ENCODE measurements at places on chromosomes 2 and 18. TPM values are rescaled to one million over a fixed set of nuclear protein-coding genes. Genes with fewer than 3 reads are reported as not detected.

Gene ARHGAP15
- 182 TPM for total RNA-seq

Gene FAM110C
- 6.6 TPM for total RNA-seq

Gene GALR1
- not detected for total RNA-seq

Gene LAMA1
- not detected for total RNA-seq

Gene TXNDC2
- total RNA-seq, result not detected

Gene PLB1
- 0.98 TPM for total RNA-seq

Gene LHCGR
- not detected for total RNA-seq

Gene RGPD3
- 0.32 TPM for total RNA-seq

Gene CREG2
- total RNA-seq, result 0.24 TPM

Gene RASGRP3
- 13.9 TPM for total RNA-seq

Gene GAL3ST2
- total RNA-seq, result not detected

Gene PLEKHH2
- 0.10 TPM for total RNA-seq
